ENCODE measurements at places on chromosomes 7 and 10.

GRCh38 chr7:152014722-152015121 is 10.8 kb upstream of the GALNT11 start:
- DNase-seq = no peak

DNA sequence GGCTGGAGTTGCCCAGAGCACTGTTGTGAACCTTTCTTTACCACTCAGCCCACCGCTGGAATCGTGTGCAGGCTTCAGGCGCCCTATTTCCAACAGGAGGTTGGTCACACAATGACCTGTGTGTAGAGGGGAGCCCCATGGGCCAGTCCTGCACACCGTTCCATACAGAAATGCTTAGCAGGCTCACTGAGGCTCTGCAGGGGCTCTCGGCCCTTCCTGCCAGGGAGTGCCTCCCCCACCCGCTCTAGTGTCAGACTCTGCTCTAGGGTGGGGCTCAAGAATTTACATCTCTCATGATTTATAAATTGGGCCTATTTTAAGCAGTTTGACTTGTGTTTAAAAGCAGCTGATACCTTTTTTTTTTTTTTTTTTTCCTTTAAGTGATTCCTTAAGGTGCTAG is 42.0 kb downstream of the SHH start:
- no peak for DNase-seq

- no peak for DNase-seq
Observed at GRCh38 chr10:82811621-82812020, 936.6 kb downstream of the NRG3 start.

DNA sequence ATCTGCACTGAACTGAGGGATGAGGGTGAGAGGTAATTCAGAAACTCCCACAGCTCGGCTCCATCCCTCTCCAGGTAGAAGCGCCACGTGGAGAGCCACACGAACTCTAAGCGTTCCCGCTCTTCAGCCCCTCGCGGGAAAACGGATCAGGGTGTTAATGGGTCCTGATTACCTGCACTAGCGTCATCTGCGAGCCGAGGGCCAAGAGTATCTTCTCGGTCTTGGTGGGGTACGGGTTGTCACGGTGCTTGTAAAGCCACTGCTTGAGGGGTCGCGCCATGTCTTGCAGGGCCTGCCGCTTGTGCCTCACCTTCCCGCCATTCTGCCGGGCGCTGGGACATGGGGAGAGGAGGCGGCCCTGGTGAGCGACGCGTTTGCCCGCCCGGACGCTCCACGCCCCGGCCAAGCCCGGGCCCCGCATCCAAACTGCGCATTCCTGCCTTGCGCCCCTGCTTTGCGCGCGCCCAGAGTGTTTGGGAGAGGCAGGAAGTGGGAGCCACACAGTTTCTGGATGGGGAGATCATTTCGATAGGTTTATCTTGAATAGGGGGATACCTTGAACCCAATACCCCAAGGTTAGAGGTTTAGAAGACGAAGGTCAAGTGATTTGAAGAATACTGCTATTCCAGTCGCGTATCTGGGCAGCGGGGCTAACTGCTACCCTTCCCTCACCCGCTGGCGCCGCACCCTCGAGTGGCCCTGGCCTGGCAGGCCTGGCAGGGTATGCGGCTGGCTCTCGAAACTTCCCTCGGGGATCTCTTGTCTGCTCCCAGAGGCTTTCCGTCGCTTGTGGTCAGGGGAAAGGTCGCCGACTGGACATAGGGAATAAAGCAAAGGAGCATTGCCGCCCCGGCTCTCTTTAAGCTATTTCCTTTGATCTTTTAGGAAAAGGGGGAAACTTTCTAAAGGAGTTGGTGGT is 4.2 kb downstream of the MKX start:
- no peak for DNase-seq

DNA sequence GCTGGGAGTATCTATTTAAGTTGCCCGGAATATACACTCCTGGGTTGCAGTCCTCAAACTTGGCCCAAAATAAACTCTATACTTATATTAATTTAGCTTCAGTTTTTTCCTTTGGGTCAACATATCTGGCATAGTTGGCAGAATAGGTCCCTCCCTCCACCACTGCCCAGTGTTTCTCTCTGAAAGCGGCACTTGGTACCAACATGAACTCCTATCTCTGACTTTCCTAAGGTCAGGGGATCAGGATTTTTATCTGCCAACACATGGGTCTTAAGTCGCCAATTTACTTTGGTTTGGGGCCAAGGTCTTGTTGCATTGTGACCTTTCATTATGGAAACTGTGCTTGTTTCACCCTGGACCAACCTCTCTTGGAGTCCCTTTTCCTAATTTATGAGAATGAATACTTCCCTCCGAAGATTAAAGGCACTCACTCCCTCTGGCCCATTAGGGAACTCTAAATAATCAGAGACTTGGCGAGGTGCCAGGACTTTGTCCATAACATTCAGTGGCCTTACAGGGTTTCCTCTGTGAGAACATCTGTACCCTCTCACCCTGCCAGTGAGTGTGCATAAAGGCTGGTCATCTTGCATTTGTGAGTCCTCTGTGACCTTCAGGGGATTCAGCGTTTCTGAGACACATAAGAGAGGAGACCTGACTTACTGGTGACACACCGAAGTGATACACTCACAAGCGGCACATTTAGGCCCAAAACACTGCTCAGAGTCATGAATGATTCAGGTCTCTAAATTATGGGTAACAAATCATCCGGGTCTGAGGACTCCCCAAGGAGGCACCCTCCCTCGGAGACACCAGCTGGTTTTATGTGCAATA is 19.7 kb upstream of the FKBP9 start:
- no peak for DNase-seq

DNA sequence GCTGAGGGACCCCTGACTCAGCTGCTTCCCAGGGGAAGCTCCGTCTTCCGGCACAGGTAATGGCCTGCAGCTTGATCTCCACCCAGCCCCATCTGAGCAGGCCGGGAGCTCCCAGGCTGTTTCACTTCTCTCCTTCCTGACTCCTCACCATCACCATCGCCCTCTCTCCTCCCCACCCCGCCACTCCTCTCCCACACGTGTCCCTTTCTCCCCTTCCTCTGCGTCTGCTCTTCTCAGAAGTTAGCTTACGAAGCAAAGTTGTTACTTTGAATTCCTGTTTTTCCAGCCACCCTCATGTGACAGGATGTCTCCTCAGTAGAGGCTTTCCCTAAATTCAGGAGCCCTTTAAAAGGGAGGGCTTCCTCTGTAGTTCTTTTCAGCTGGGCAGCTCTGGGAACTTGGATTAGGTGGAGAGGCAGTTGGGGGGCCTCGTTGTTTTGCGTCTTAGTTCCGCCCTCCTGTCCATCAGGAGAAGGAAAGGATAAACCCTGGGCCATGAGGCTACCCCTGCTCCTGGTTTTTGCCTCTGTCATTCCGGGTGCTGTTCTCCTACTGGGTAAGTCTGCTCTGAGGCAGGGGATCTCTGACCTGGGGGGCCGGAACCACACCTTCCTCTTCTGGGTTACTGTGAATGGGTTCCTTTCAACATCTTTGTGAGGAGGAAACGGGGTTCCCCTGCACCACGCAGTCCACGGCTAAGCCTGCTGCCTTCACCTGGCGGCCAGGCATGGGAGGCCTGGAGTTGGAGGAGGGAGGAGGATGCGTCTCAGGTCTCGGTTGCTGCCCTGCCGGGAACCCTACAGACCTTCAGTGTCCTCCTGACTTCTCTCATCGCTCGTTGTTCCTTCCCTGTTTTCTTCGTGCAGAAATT is at the start of gene MRC1:
Gene MRC1 (plus strand): TSS at position 378 of the 871 bp plus-strand sequence. CDS start 118 bp downstream, at position 496.
- DNase-seq = no peak

- DNase-seq = no peak
Observed at GRCh38 chr7:130881091-130881798, 147.2 kb upstream of the KLF14 start.

DNA sequence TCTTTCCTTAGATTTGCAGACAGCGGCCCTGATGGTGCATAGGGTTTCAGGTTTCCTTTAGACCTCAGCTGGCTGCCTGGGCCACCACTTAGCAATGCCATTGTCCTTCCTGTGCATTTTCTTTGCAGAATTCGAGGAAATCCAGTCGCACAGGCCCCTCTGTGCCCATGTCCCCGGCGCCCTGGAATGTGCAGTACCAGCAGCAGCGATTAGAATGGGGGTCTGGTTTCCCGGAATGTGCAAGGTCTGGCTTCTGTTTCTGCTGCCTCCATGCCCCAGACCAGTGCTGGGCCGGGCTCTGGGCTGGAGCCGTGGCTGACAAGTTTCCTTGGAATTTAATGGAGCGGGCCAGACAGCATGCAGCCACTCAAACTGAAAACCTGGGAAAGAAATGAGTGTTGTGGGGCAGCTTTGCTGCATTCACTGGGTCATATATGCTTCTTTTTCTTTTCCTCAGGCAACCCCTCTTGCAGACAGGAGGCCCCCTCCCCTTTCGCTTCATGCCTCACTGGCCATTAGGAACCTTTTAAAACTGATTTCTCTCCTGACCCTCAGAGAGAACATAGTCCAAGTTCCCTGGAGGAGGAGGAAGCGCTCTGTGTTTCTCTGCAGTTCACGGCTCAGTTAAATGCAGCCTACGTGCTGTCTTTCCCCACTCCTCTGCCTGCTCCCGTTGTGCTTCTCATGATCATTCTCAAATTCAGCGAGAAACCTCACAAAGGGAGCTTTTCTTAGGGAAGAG is 14.4 kb downstream of the HTRA1 start:
- DNase-seq = no peak

- no peak for DNase-seq
Observed at GRCh38 chr7:97187067-97187466, 69.6 kb downstream of the SDHAF3 start.

DNA sequence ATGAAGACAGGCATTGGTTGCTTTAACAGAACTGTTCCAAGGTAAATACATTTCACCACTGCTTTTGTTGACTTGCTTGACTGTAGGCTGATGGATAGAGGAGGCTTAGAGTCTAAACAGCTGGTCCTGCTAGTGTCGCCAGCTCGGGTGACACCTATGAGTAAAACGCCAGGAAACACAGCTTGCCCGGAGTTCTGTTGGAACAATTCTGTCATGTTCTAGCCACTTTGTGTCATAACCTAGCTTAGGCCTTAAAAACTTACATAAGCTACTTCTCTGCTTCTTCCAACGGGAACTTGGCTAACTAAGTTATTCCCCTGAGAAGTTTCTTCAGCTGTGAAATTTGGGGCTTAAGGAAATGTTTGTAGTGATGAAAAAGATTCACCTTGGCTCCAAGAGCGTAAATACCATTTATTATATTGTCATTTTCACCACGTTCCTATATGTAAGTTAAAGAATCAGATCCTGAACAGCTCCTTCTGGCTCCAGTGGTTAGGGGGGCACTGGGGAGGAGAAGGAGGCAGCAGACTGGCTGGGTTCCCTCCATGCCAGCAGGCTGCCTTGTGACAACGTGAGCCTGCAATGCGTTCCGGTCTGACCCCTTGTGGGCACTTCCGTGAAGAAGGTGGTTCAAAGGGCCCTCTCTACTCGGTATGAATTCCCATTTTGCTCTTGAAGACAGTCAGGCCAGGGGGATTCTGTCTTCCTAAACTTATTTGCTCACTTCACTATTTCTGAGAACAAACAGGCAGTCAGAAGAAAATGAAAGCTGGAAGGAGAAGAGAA is 253.2 kb downstream of the BMPER start:
- DNase-seq = no peak

DNA sequence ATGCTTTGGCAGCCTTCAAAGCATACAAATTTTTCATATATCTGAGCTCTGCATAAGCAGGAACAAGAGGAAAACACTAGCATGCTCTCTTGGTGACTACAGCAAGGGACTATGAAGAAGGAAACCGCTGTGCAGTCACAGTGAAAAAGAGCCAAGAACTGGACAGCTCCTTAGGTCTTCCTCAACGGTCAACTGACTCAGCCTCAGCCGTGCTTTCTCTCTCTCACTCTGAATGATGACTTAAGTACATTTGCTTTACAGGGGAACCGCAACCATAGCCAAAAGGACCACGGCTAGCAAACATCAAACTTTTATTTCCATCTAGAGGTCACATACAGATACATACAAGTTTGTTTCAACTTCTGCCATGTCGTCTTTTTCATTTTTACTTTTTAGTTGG is 69.9 kb downstream of the HYCC1 start:
- no peak for DNase-seq

DNA sequence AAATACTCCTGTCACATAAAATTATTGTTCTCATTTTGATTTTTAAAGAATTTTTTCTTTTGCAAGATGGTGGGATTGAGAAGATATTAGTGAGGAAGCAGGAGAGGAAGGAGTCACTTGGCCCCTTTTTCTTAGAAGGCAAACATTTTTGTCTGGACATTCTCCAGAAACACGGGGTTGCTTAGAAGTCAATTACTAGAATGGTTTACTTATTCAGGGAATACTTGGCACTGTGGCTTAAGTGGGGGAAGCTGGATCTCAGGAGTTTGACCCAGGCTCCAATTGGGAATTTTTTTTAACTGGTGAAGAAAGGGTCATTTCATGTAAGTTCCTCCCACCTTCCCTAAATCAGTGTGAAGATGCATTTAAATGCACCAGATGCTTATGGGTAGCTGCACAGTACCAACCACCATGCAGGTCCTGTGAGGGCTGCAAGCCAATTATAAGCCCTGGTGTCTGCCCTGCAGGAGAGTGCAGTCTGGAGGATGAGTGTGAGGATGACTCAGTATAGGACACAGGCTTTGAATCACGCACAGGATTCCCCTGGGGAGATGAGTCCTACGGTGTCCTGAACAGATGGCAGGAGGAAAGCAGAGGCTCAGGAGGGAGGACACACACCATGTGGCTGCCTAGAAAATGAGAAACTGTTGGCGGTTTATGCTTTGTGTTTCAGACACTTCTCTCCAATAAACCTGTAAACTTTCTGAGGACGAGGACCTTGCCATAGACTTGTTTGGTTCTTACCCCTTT is 299.1 kb downstream of the PLXNA4 start:
- no peak for DNase-seq

DNA sequence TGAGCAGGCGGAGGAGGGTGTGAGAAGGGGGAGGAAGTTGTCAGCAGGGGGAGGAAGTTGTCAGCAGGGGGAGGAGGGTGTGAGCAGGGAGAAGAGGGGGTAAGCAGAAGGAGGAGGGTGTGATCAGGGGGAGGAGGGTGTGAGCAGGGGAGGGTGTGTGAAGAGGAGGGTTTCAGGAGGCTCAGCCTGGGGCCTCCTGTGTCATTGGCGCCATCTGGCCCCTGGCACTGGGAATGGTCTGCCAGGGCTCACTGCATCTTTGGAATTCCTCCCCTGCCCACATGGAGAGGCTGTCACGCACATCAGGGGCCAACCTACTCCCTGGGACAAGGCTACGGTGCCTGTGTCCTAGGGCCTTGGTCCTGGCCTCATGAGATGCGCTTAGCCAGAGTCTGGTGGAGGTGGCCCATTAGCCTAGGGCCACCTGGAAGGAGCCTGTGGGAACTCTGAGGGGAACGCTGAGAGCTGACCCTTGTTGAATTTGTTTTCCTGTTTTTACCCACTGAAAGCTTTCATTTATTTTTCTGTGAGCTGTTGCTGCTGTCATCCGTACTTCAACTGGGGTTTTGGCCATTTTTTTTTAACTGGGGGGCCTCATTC is 18.0 kb downstream of the CAMK2B start:
- DNase-seq = no peak
